ENCODE measurements at places on chromosomes 4 and X. TPM values are rescaled to one million over a fixed set of nuclear protein-coding genes. Genes with fewer than 3 reads are reported as not detected.

DNA sequence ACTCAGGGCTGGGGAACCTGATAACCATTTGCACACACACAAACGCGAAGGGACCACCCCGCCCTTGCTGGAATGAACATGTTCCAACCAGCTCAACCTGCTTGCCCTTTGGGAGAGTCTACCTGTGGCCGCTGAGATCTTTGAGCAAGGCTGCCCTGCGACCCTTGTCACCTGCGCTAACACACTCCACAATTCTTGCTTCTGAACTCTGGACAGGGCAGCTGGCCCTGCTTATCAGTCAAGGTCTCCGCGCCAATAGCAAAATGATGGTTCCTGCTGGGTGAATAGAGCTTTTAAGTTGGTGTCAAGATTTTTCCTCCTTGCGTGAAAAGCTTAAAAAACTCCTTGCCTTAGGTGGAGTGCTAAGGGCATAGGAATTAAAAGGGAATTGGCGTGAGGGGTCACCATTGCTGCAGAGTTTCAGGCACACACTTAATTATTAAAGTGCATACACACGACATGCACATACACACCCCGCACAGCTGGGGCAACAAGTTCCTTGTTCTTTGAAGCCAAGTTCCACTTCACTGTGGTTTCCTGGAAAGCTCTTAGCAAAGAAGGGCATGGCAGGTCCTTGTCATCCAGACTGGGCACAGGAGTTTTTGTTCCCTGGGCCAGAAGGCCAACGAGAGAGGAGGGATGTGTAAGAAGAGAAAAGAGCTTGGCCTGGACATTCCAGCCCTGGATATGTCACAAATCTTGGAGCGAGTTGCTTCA is 207.7 kb downstream of the STIM2 start:
- peaks cover 4% of the 10 kb centered on the region for H3K27me3 ChIP-seq
- H3K27ac ChIP-seq: no peak overlapping the region
- DNase-seq: no peak
- no peaks in the 10 kb centered on the region for H3K36me3 ChIP-seq
- H3K4me3 ChIP-seq: no peak overlapping the region

Gene TKTL2
- total RNA-seq: not detected

- no peak for DNase-seq
- no peaks in the 10 kb centered on the region for H3K27me3 ChIP-seq
- H3K36me3 ChIP-seq: no peaks in the 10 kb centered on the region
- no peak overlapping the region for H3K4me3 ChIP-seq
- H3K27ac ChIP-seq: no peak overlapping the region
- no peaks in the 10 kb centered on the region for H3K4me1 ChIP-seq
Measured at GRCh38 chrX:126855839-126856524, 36.5 kb downstream of the PRR32 start.

DNA sequence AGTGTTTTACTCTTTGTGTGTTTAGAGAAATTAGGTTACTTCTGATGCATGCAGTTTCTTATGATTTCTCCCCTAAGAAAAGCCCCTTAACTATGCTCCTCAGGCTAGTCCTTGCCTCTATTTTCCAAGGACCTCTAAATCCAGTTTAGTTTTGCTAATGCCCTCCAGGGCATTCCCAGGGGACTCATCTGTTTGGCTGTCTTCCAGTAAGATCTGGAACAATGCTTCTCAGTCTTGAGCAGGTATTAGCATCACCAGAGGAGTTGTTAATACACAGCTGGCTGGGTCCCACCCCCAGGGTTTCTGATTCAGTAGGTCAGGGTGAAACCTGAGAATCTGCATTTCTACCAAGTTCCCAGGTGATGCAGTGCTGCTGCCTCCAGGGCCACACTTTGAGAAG is 56.9 kb downstream of the OTC start:
- H3K27ac ChIP-seq: no peak overlapping the region
- H3K36me3 ChIP-seq: no peaks in the 10 kb centered on the region
- no peak overlapping the region for H3K4me3 ChIP-seq
- no peak for DNase-seq

GRCh38 chrX:14851526-14851925 is 21.3 kb downstream of the FANCB start:
- H3K4me3 ChIP-seq: no peak overlapping the region
- no peak overlapping the region for H3K27ac ChIP-seq
- H3K4me1 ChIP-seq: no peaks in the 10 kb centered on the region
- H3K36me3 ChIP-seq: no peaks in the 10 kb centered on the region
- H3K27me3 ChIP-seq: no peaks in the 10 kb centered on the region

Gene ADAD1
- not detected for total RNA-seq

DNA sequence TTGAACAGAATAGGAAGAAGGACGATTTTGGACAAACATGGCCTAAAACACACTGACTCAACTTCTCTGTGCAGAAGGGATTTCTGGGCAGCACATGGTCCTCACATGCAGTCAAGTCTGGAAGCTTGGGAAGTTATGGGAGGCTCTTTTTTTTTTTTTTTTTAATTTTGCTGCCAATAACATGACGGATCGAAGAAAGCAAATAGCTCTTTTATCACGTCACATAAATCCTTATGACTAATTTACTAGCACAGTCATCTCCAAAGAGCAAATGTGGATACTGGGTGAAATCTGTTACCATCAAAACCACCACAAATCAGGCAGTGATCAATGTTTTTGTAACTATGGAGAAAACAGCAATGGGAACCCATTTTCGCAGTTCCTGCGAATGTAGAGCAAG is 193.3 kb upstream of the FAM9B start:
- no peak overlapping the region for H3K4me3 ChIP-seq
- no peaks in the 10 kb centered on the region for H3K4me1 ChIP-seq
- no peaks in the 10 kb centered on the region for H3K27me3 ChIP-seq
- no peak overlapping the region for H3K27ac ChIP-seq
- no peaks in the 10 kb centered on the region for H3K36me3 ChIP-seq
- DNase-seq: no peak

All from CD4-positive, alpha-beta T cell (primary cell).